ENCODE measurements at places on chromosomes 16 and 17. TPM values are rescaled to one million over a fixed set of nuclear protein-coding genes. Genes with fewer than 3 reads are reported as not detected.

The PLEKHH3 gene
- total RNA-seq = 0.52 TPM

The SEZ6L2 gene
- total RNA-seq = under 0.01 TPM

The OR3A3 gene
- total RNA-seq = not detected

The KRT25 gene
- not detected for total RNA-seq

The TP53TG3B gene
- 0.21 TPM for total RNA-seq

The HSBP1 gene
- total RNA-seq = 14.4 TPM

The WSCD1 gene
- total RNA-seq = 0.21 TPM

The CD300A gene
- 20.8 TPM for total RNA-seq

The SCGB1C2 gene
- not detected for total RNA-seq

The MRPS34 gene
- 17.1 TPM for total RNA-seq

The ATP2A1 gene
- 0.52 TPM for total RNA-seq

The KRTAP3-1 gene
- total RNA-seq = not detected

The RNF166 gene
- 130 TPM for total RNA-seq

The RECQL5 gene
- total RNA-seq = 7.8 TPM

The CIITA gene
- total RNA-seq = 10.4 TPM

The VAT1L gene
- total RNA-seq = 0.10 TPM

The VWA3A gene
- total RNA-seq = 0.10 TPM

The ACSM2A gene
- not detected for total RNA-seq

The SLC52A1 gene
- total RNA-seq = not detected

The B4GALNT2 gene
- under 0.01 TPM for total RNA-seq

The DNAAF1 gene
- 25.3 TPM for total RNA-seq

The LGALS9B gene
- total RNA-seq = 0.52 TPM

The MMP25 gene
- 1.7 TPM for total RNA-seq

The AANAT gene
- total RNA-seq = not detected

All from mononuclear cell (primary cell).